H1 (cell line): ENCODE measurements at places on chromosomes 2 and 18. TPM values are rescaled to one million over a fixed set of nuclear protein-coding genes. Genes with fewer than 3 reads are reported as not detected.
A peak's percentile ranks its signal among the peaks of the same experiment; 100 is the strongest.

Gene CYRIA
- total RNA-seq, result 8.2 and 9.8 TPM in 2 replicates

DNA sequence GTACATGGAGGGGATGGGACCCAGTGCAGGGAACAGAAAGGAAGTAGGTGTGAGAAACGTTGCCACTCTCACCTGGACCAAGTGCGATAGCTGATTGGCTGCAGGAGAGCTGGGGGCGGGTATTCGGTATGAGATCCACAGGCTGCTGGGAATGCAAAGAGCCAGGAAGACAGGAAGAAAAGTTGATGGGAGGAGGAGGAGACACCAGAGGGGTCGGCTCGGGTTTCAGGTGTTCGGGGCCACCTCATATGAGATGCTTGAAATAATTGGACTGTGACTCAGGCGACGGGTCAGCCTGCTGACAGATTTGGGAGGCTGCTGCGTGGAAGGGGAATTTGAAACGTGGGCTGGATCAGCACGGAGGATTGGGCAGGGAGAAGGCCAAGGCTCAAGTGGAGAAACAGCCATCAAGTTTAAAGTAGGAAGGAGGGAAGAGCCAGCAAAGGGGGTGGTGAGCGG is 65.1 kb downstream of the MRPS9 start:
- H3K27me3 ChIP-seq, result no peaks in the 10 kb centered on the region
- peaks cover 2% of the 10 kb centered on the region; the same call in 1 of the 2 replicates for H3K36me3 ChIP-seq
- H3K4me1 ChIP-seq, result peaks cover 5% of the 10 kb centered on the region

- no peak overlapping the region for H3K4me3 ChIP-seq
- H3K27me3 ChIP-seq, result no peaks in the 10 kb centered on the region
- H3K4me1 ChIP-seq, result no peaks in the 10 kb centered on the region
- peaks cover 42% of the 10 kb centered on the region for H3K36me3 ChIP-seq
- DNase-seq, result no peak
- H3K27ac ChIP-seq, result no peak overlapping the region
Observed at GRCh38 chr2:58157754-58158153, 83.4 kb downstream of the FANCL start.

Gene TSGA10
- 5.7 and 7.4 TPM in 2 replicates for total RNA-seq

DNA sequence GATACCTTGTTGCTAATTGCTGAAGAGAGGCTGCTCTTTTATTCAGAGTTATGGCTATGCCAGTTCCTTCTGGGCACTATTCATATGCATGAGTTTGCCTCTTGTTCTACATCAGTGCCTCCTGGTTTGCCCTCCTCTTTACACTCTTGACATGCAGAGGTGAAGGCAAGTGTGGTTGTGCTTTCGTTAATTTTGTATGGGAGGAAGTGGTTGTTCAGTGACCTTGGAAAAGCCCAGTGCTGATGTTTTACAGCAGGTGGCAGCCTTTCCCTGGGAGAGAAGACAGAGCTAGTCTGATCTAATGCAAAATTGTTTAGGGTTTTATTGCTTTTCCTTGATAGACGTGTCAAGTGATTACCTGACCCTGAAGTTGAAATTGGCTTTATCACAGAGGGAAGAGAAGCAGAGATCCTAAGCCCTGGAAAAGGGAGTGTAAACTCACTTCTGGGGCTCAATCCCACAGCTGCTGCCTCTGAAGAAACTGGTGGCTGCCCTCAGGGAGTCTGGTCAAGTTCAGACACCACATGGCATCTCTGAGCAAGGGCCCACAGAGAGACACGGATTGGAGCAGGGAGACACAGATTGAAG is 30.5 kb upstream of the VPS54 start:
- peak; percentile 69 for DNase-seq
- H3K36me3 ChIP-seq, result no peaks in the 10 kb centered on the region

- no peak overlapping the region for H3K4me3 ChIP-seq
- no peak for DNase-seq
- no peaks in the 10 kb centered on the region for H3K27me3 ChIP-seq
- no peak overlapping the region for H3K27ac ChIP-seq
Observed at GRCh38 chr18:23200756-23201155, 65.5 kb downstream of the CABLES1 start.

Gene AQP12B
- total RNA-seq, result not detected in 2 replicates

DNA sequence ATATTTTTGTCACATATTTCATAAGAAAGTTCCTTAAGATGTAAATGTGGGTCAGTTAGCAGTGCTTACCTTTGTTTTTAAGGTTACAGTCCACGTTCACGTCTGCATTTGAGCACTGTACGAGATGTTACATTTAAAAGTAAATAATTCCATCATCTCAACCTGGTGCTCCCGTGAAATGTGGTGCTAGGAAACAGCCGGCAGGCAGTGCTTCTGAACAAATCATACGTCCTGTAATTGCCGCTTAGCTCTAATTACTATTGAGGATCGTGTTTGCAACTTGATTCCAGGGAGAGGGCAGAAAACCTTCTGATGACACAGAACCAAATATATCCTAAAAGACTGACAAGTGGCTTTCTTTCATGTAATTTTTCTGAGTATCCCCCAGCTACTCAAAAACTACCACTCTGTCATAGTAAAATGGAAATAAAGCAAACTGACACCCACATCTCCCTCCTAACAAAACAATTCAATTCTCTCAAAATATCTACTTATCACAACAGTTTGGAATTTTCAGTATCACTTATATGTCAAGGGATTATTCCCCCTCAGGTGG is 297.8 kb upstream of the SESTD1 start:
- no peaks in the 10 kb centered on the region for H3K36me3 ChIP-seq
- no peaks in the 10 kb centered on the region for H3K27me3 ChIP-seq
- DNase-seq, result no peak
- no peak overlapping the region for H3K4me3 ChIP-seq

DNA sequence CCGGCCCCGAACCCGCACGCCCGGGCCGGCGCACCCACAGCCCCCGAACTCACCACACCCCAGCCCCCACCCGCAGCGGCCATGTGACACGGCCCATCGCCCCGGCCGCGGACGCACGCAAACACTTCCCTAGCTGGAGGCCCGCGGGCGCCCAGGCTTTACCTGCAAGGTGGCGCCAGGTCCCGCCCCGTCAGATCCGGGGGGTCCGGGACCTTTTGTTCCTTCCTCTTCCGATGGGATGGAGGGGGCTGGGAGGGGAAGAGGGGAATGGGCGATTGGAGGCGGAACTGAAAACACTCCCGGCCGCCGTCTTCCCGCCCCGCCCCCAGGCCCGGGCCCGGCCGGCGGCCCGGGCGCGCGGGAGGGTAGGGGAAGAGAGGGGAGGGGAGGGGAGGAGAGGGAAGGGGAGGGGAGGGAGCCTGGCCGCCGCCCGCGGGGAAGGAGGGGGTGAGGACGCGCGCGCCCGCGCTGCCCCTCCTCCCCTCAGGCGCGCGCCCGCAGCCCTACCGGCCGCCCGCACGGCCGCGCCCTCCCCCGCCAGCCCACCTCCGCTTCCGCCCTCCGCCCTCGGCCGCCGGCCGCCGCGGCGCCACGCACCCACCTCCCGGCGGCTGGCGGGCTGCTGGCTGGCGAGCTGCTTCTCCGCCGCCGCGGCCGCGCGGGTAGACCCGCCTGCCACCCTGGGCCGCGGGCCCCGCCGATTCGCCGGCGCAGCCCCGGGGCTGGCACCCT is at the start of gene SMAD2:
SMAD2 (minus strand) TSS at position 461 of the 732 bp plus-strand sequence. CDS start 33,903 bp downstream, outside the sequence.
- no peaks in the 10 kb centered on the region for H3K27me3 ChIP-seq
- H3K27ac ChIP-seq, result peak within 1 kb of the TSS; percentile 96

DNA sequence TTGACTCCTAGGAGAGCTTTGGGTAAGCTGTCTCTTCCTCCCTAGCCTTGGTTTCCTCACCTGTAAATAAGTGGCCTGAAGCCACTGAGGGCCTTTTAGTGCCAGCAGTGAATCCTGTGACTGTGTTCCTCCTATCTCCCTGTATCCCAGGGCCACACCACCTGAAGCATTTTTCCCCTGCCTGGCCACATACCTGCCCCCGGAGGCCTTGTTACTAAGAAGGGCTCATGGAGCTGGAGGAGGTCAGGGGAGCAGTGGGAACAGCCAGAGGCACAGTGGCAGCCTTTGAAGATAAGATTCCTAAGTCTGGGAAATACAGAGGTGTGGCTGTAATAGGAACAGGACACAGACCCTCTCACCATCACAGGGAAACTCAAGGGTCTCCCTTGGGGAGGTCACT is 162.4 kb downstream of the SMAD7 start:
- no peaks in the 10 kb centered on the region for H3K27me3 ChIP-seq
- H3K4me1 ChIP-seq, result no peaks in the 10 kb centered on the region
- no peaks in the 10 kb centered on the region for H3K36me3 ChIP-seq
- no peak overlapping the region for H3K4me3 ChIP-seq
- no peak overlapping the region for H3K27ac ChIP-seq
- DNase-seq, result no peak
